NB4 (cell line): ENCODE measurements at places on chromosomes 2 and 18.

GRCh38 chr18:51614033-51614432 lies 416.6 kb upstream of the MEX3C start:
- no peak for DNase-seq

DNA sequence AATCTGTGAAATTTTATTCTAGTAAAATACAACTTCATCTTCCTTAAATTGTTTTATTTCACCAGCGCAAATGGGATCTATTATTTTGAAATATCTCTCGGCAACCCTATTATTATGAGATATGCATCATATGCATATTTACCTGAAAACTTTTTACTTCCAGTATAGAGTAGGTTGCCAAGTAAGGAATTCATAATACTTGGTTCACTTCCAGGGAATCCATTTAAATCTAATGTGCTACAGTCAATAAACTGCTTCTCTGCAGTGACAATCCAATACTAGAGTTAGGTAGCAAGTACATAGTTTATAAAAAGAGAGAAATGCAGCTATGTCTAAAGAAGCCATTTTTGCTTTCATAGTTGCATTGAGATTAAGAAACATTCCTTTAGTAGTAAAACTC lies 88.8 kb upstream of the FAM117B start:
- DNase-seq, result no peak

DNA sequence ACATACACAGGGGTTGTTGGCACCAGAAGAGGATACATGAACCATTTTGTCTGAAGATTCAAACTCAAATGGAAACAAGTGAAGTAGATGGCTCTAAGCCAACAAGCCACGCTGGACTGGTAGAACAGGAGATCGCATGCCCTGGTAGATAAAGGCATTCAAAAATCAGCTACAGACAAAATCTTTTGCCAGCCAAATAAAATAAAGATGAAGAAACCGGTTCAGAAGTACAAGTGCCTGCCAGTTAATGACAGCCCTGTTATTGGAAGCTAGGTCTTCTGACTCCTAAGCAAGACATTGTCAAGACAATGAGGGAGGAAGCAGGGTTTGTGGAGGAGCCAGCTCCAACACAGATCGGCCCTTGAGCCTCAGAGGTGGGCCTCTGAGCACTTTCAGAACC lies 52.3 kb downstream of the EHD3 start:
- DNase-seq, result no peak

- peak; percentile 60 for DNase-seq
Observed at GRCh38 chr2:238159071-238159539, 335 bp downstream of the ERFE start.

GRCh38 chr2:97707362-97708047 lies 5.9 kb upstream of the ZAP70 start:
- DNase-seq, result no peak

GRCh38 chr2:12543978-12544558 lies 172.7 kb upstream of the TRIB2 start:
- no peak for DNase-seq

DNA sequence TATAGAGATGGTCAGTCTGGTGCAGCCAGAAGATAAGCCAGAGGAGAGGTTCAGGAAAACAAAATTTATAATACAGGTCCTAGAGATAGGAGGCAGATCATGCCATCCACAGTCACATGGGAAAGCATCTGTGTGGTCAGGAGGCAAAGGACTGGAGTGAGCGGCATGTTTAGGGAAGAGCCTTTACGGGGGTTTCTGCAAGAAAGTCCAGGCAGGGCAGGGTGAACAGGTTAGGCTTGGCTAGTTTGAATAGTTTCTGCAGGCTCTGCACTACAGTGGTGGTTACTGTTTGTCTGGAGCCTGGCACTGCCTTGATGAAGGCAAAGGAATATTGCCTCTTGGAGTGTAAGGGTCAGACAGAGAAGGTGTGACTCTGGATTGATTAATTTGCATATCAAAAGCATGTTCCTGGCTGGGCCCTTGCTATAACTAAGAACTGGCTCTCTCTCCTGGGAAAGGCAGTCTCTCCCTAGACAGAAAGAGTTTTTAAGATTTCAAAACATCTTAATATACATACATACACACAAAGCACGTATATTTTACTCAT lies 1034.7 kb upstream of the CHAC2 start:
- DNase-seq, result no peak

- no peak for DNase-seq
Observed at GRCh38 chr2:222427646-222428301, 3.4 kb downstream of the SGPP2 start.

DNA sequence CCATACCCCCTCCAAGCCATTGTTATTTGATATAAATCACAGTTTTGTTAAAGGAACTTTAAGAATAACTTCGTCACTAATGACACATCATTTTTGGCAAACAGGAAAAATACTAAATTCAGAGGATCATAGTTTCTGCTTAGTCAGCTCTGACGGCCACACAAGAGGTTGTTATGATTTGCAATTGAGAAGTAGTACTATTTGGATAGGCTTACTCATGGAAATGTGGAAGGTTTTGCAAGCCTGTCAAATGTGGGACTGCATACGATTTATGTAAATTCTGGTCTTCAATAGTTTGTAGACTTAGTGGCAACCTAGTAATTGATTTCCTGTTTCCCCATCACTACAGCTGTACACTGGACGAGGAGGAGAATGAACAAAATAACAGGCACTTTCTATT lies 108.1 kb downstream of the ARHGEF33 start:
- DNase-seq, result peak; percentile 7

GRCh38 chr2:1632002-1632348 lies 112.3 kb downstream of the PXDN start:
- DNase-seq, result no peak

DNA sequence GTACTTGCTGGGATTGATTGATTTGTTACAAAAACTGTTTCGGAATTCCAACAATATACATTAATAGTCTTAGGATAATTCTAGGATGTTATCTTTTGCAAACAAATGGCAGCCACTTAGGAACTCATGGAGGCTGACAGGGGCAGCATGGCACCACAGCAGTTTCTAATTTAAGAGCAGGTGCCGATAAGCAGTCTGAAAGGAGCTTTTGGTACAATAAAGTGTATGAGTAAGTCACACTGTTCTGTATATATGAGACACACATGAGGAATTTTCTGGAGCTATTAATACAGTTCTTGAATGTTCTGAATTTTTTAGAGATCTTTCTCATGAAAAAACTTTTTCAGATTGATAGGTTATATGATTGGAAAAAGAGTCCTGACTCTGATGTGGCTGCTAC lies 52.2 kb downstream of the EIF5B start:
- DNase-seq, result no peak

- DNase-seq, result no peak
Observed at GRCh38 chr18:36322408-36322728, 24.9 kb downstream of the FHOD3 start.

DNA sequence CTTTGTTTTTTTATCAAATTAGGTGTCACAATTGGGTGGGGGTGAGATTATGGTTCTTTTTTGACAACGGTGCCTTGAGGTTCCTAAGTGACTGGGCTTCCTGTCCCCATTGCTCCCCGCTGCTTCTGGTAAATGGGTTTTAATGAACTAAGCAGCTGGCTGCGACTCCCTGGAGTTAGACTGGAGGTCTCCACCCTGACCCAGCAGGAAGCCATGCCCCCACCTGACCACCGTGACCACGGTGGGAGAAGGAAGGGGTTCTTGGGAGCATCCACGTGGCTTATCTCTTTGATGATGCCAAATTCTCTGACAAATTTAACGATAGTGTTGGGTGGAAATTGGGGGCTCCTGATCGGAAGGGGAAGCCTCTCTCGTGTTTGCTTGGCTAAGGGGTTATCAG lies 12.2 kb downstream of the CNDP2 start:
- DNase-seq, result no peak

- DNase-seq, result no peak
Observed at GRCh38 chr18:48470484-48471180, 61.4 kb upstream of the ZBTB7C start.

DNA sequence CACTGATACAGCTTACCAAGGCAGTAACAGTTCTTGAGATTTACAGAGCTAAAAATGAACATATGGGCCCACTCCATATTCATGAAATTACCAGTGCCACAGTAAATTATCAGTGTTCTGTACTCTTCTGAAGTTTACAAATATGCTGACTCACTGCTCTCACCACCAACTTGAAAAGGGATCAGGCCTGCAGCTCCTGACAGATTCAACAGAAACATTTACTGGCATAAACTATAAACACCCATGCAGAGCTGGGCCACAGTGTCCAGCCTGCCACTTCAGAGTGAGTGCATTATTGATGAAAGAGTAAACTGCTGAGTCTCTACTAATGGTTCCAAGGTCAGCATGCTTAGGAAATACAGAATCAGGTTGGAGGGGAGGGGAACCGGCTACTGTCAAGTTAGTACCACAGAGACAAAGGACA lies 83.1 kb downstream of the FARSB start:
- DNase-seq, result peak; percentile 42

GRCh38 chr2:28370354-28370753 lies 22.3 kb upstream of the FOSL2 start:
- peak; percentile 60 for DNase-seq

GRCh38 chr2:237896507-237896892 lies 37.1 kb downstream of the RAMP1 start:
- DNase-seq, result no peak

DNA sequence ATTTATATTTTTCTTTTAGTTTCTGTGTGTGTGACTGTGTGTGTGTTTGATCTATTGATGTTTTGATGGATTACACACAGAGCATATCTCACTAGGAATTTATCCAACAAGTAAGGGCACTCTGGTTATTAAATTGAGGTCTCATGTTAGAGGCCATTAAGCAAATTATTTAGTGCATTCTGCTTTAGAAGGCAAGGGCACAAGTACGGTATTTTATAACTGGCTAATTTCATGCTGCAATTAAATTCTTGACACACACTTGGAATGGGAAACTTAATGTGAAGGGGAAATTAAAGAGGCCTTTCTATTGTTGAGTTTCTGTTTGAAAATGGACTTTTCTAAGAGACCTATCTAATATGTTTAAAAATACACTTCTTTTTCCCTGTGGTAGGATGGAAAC lies 25.8 kb downstream of the NYAP2 start:
- no peak for DNase-seq

DNA sequence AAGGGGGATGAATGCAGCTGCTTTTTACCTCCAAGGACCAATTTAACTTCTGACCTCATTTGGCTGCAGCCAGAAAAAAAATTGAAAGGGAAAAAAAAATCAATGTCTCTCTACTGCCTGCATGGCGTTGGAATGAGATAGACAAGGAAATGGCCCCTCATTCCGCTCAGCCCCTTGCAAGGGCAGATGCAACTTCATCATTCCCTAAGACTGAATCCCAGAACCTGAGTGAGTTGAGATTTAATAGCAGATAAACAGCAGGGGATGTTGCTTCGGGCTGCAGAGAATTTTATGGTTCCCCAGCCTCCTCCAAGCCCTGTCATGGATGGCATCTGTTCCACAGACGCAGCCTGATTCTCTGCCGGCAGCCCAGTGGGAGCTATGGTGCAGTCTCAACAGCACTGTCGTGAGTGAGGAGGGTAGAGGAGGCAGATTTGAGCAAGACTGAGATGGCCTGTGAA lies 49.0 kb downstream of the CAPN13 start:
- DNase-seq, result no peak

DNA sequence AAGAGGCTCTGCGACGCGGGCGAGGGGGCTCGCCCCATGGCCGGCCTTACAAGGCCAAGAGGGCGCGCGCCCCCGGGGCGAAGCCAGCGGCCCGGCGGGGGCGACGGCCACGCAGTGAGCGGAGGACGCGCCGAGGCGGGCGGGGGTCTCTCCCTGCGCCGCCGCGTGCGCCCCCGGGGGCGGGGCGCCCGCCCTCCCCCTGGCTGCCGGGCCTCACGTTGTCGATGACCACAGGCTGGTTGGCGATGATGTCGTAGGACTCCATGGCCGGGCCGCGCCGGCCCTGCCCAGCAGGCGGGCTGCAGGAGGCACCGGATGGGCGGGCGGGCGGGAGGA lies 250 bp downstream of the ACTR1B start:
- DNase-seq, result no peak

GRCh38 chr2:221095356-221095755 lies 476.7 kb downstream of the EPHA4 start:
- DNase-seq, result no peak

DNA sequence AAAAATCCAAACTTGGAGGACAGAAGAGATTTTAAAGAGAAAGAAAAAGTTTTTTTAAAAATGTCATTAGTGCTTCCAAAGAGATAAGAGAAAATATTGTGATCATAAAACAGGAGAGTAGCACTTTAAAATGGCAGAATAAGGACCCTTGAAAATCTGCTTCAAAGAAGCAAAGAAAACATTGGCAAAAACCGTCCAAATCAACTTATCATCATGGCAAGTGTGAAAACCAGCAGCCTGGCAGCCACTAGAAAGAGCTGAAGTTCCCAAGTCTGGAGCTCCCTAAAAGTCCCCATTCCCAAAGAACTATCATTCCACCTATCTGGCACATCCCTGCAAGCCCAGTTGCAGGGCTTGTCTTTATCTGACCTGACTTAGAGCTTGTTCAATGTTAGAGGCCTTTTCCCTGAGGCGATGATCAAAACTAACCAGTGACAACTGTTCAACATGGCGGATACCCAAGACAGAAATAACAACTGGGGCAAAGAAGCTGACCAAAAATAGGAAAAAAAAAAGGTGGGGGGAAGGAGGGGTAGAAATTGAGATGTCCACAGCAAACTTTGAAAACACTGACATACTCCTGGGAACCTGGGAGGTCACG lies 24.6 kb upstream of the RNU4ATAC start:
- DNase-seq, result no peak

DNA sequence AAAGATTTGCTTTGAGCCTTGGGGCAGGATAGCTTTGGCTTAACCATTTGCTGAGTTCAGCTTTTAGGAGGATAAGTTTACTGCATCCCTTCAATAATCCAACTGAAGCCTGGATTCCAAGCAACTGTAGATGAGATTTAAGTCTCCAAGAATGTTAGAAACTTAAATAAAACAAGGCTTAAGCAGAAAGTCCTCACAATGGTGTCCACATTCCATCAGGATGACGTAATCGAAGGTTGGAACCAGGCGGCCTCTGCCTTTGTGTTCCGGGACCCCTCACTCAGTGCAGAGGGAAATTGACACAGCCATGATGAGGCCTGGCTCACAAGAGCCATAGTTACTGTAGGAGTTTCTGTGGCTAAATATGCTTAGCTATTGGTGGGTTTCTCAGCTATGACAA lies 260.4 kb downstream of the LPIN1 start:
- DNase-seq, result no peak

- no peak for DNase-seq
Observed at GRCh38 chr2:234169674-234170073, 119.2 kb downstream of the SPP2 start.

DNA sequence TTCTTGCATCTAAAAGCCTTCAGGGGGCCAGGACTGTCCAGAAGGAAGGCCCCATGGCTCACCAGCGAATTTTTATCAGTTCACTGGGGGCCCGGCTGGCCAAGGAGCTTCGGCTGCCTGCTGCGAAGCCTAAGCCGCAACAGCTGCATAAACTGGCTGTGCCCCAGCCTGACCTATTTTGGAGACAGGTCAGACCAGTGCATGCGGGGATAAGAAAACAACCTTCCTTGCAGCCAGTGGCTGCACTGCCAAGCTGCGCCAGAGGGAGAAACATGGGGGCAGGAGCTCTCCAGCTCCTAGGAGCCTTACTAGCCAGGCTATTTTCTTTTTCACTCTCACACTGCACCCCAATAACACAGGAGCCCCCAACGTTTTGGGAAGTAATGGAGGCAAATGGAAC lies 15.2 kb downstream of the PAX3 start:
- no peak for DNase-seq
